ENCODE measurements at places on chromosomes 11 and 22.

- no peak for DNase-seq
Measured at GRCh38 chr11:579830-580601, 3.7 kb downstream of the PHRF1 start.

DNA sequence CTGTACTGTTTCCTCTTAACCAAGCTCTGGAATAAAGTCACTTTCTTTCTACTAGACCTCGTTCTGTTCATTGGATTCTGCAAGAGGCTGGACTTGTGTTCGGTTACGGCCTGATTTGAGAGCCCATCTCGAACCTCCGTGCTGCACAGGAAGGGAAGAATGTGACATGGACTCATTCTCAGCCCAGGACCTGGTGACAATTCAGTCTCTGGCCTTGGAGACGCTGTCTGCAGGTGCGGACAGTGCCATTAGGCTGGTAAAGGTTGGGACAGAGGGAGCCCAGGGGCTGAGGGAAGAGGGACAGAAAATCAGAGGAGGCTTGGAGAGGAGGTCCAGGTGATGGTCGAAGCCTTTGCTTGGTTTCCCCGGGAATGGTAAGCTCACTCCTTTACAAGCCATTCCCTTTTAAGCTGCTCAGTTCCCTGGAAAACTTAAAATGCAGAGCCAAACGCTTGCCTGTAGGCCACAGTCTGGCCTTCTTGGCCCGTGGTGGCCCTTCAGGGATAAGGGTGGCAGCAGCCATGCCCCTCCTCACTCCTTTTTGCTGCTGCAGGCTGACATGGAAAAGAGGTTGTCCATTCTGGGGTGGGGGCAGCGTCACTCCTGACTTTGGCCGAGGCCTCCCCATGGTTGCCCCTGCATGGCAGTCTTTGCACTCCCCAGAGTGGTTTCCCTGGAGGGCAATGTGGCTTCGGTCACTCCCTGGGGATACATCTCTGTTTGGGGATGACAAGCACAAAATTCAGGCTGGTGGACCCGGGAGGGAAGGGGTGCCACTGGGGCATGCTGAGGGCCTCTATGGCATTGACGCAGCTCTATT lies 52.3 kb downstream of the SHISAL1 start:
- DNase-seq = no peak

GRCh38 chr11:17750013-17750800 lies 15.6 kb downstream of the KCNC1 start:
- DNase-seq = no peak

GRCh38 chr22:22161924-22162851 lies 82.4 kb upstream of the VPREB1 start:
- no peak for DNase-seq

DNA sequence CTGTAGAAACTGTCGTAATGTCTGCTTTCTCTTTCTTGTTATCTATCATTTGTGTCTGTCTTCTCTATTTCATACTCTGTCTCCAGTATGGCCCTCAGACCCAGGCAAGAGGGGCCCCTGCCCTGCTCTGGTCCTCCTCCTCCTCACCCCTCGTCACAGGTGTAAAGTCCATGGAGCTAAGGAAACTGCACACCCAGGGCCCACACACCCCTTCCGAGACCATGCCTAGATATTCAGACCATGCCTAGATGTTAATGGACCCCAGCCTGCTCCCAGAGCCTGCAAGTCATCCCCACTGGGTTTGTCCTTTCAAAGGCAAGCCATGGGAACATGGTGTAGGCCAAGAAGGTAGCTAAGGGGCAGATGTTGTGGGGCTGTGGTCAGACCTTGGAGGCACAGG lies 24.1 kb upstream of the ANO1 start:
- no peak for DNase-seq

DNA sequence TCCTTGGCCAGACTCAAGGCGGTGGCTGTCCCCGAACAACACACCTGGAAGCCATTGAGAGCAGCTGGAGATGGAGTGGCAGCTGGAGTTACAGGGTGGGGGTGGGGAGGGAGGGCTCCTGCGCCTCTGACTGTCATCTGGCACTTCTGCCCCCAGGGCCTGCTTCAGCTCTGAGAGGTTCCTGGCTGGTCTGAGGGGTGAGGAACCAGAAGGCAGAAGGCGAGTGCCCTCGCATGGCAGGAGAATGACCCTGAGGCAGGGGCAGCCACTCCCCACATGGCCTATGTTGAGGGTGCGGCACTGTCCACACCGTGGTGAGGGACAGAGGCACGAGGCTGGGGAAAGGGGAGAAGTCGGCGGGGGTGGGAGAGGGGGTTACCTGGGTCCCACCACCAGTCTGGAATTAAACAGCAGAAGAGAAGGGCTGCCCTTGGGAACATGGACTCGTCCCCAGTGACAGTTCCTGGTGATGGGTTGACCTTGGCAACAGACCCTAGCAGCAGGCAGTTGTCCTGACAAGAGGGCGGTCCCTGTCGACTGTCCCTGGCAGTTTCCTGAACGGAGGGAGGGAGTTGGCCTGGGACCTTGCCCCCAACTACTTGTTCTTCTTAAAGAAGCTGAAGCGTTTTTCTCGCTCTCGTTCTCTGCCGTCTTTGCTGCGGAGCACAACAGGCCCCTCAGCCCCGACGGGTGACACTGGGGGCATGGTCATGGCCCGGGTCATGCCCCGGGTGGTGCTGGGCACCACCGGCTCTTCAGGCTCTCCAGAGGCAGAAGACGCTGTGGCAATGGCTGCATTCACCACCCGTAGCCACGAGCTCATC lies 7.8 kb upstream of the RBM4B start:
- no peak for DNase-seq

- DNase-seq = no peak
Measured at GRCh38 chr22:29108137-29108536, 35.3 kb downstream of the KREMEN1 start.

- DNase-seq = no peak
Measured at GRCh38 chr11:80136991-80137390, 696.2 kb upstream of the TENM4 start.

GRCh38 chr22:22932512-22932941 lies 44.9 kb downstream of the IGLL5 start:
- no peak for DNase-seq

- DNase-seq = no peak
Measured at GRCh38 chr11:76048763-76049162, 157.5 kb downstream of the WNT11 start.

DNA sequence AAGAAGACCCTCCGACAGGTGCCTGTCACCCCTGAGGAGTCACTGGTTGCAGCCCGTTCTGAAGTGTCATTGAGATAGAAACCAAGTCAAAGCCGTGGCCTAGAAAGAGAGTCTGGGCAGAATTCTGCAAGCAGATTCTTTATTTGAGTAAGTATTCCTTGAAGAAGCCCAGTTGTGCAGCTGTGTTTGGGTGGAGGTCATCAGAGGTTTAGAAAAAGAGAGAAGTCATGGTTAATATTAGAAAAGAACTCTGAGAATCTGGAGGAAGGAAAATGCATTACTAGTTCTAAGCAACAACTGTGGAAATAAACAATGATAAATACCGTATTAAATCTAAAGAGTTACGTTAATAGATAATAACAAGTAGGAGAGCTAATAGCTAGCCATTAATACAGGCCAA lies 118.8 kb upstream of the KIRREL3 start:
- DNase-seq = no peak

GRCh38 chr11:2779499-2779980 lies 79.7 kb upstream of the KCNQ1OT1 start:
- no peak for DNase-seq

GRCh38 chr11:2298131-2298794 lies 3.5 kb downstream of the C11orf21 start:
- no peak for DNase-seq

DNA sequence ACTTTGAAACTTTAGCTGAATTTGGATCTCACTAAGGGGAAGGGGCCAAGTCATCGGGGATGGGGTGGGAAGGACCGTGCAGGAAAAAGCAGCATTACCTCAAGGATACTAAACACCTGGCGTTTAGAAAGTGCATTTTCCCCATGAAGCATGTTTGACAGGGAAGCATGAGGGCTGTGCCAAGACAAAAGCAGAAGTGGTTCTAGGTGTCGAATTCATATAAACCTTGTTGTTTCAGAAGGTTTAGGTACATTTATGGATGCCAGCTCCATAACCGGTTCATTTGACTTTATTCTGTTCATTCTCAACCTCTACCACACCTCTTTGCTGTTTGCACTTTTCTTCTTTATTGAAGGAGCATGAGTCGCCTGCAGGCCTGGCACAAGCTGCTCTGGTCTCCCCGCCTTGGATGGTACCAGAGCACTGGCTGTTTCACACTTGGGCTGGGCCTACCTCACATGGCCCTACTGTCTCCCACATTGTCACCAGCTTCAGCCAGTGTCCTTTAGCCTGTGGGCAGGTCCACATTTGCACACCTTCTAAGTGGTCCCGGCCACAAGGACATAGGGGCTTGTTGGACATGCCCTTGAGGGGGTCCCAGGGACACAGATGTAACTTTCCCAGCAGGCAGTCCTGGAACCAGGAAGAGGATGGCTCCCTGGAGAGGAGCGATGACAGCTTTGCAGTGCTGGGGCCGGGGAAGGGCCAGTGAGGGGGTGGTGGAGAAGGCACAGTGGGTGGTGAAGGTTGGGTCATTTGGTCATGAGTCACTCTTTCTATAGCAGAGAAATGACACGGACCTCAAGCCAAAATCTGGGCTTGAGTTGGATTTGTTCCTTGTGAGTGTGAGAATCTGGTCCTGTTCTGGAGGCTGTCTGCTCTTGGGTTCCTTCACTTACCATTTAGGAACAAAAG lies 3.2 kb upstream of the ST14 start:
- DNase-seq = no peak

- DNase-seq = no peak
Measured at GRCh38 chr11:45041596-45041995, 90.9 kb upstream of the TP53I11 start.

GRCh38 chr11:71249301-71249700 lies 3.1 kb downstream of the SHANK2 start:
- no peak for DNase-seq

DNA sequence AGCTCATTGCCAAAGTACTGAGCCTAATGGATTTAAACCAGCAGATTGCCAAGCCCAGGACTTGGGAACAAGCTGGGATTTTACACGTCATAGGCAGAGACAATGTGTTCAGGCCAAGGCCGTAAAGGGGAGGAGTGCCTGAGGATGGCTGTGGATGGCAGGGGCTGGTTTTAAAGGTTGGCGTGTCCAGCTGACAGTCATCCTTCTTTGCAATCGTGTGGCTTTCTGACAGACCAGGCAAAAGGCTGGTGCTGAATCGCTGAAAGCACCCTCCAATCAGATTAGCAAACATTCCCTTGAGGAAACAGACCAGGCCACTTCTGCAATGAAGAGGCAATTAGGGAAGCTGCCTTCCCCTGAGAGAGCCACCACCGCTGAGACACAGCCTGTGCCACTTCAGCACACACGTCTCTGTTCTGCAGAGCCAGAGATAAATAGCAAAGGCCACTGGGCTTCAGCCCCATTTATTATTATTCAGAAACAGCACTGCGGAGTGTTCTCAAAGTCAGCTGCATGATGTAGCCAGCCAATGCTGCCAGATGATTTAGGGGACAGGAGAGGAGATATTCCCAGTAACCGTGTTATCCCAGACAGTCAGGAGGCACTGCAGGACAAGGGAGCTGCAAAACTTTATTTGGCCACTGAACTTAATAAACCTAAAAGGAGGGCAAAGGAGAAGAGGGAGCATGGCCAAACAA lies 54.2 kb upstream of the CSNK2A3 start:
- no peak for DNase-seq

GRCh38 chr11:6894097-6894496 lies 1.8 kb upstream of the OR2D2 start:
- no peak for DNase-seq

- no peak for DNase-seq
Measured at GRCh38 chr11:27973851-27974536, 134.0 kb downstream of the KIF18A start.

DNA sequence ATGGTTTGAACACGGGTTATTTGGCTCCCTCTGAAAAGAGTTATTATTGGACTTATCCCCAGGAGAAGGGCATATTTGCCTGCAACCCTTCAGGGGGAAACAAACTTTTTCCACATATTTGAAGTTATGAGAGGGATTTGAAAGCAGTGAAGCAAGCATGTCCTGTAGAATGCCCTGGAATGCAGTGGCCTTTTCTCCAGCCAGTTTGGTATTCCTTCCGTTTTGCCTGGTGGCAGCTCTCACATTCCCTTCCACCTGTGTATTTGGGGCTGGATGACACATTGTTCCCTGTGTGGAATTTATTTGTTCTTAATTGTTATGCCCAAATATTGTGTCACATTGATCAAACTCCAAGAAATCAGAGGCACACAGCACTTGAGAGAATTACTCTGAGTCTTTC lies 59.0 kb downstream of the OSBP2 start:
- no peak for DNase-seq

- DNase-seq = no peak
Measured at GRCh38 chr11:63560506-63561180, 2.5 kb downstream of the PLAAT2 start.

DNA sequence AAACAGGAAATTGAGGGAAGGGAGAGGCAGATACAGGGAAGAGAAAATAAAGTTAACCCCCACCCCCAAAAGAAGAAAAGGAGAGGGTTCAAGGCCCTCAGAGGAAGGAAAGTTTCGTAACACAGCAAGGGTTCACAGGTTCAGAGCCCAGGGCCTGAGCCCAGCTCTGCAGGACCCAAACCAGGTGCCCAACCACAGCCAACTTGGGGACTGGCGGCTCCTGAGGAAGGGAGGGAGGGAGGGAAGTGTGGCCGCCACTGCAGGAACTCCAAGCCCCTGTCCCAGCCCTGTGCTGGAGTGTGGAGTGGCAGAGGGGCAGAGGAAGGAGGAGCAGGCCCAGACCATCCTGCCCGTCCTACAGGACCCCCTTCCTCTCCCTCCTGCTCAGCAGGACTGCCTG lies 59.2 kb downstream of the ELFN2 start:
- no peak for DNase-seq

GRCh38 chr11:7639643-7640025 lies 33.7 kb downstream of the CYB5R2 start:
- no peak for DNase-seq

DNA sequence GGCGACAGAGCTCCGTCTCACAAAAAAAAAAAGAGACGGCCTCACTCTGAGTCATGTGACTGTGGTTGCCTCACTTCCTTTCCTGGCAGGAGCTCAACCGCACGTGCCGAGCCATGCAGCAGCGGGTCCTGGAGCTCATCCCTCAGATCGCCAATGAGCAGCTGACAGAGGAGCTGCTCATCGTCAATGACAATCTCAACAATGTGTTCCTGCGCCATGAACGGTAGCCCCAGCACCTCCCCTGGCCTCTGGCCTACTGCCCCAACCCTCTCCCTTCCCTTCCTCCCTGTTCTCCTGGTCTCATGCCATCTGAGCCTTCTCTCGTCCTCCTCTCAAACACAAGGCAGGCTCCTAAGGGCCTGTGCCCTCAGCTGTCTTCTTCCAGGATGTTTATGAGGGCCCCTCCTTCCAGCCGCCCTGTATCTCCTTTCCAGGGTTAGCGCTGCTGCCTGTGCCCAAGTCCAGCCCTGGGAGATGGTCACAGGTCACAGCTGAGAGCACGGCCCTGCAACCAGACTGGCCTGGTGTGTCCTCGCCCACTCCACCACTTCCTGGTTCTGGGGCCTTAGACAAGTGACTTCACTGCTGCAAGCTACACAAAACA lies 30.7 kb downstream of the TOM1 start:
- no peak for DNase-seq

DNA sequence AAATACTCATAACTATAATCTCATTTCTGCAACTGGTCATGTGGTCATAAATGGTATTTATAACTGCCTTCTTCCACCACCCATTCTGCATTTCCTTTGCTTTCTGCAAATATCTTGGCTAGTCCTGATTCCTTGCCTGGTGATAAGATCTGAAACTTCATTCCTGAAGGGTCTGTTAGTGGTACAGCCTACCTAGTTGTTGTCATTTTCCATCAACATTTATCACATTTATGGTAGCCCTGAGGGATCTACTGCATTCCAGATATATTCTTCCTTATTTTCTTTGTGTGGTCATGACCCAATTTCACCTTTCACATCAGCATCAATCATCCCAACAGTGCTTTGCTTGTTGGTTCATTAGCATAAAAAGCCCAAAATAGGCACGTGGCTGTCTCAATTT lies 50.1 kb downstream of the DDX6 start:
- no peak for DNase-seq
